ENCODE measurements at places on chromosomes 1 and 21.

- no peak for DNase-seq
Measured at GRCh38 chr21:25459993-25460392, 147.3 kb downstream of the MRPL39 start.

DNA sequence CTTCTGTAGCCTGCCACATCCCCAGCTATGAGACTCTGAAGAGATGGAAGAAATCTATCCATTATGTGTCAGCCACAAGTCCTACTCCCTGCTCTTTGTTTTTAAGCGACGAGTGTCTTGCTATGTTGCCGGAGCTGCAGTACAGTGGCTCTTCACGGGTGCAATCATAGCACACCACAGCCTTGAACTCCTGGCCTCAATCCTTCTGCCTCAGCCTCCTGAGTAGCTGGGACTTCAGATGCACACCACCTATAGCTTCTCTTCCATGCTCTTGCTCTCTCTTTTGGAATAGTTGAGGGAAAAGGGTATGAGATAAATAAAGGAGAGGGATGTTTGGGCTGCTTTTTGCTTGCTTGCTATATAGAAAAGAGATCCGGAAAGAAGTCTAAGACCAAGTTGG is 1.6 kb downstream of the TUFT1 start:
- no peak for DNase-seq

- DNase-seq = no peak
Measured at GRCh38 chr1:93775224-93775623, 93.6 kb upstream of the BCAR3 start.

GRCh38 chr21:42997053-42997452 is 22.7 kb downstream of the PKNOX1 start:
- no peak for DNase-seq

DNA sequence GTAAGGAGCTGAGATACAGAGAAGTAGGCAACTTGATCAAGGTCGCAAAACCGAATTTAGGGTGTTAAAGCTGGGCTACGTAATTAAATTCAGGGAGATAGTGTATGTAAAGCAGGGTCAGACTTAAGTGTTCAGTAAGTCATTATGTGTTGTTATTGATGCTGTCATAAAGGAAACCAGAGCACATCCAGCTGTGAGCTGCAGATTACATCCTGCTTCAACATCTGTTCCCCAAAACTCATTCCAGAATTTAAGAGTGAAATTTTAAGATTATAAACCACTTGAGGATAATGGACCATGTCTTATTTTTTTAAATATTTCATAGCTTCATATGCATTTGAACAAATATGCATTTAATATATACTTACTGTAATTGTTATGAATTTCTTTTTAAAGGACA is 49.7 kb downstream of the IVNS1ABP start:
- no peak for DNase-seq

DNA sequence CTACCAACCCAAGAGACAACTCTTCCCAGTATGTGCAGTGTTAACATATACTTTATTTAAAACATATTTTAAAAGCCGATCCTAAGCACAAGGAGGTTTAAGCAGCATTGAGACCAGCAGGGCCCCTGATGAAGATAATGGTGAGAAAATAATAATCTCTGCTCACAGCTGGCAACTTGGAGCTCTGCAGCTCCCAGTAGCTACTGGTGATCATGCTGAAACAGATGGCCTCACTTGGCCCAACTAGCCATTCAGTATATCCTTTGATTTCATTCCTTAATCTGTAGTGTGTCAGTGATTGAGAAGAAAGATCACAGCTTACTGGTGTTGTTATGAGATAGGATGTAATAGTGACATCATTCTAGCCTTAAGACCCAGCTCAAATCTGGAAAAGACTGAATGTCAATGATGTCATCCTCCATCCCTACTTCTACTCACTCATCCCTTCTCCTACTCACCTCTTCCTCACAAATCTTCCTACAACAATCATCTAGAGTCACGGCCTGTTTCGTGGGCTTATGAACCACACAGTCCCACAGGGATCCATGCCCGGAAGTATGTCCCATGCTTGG is 817.9 kb downstream of the PLA2G4A start:
- DNase-seq = no peak

GRCh38 chr1:173477286-173478093 is at the start of gene PRDX6:
TSS of gene PRDX6 (plus strand) at chr1:173477335. CDS start at chr1:173477398, 63 bp downstream.
- no peak for DNase-seq

- DNase-seq = no peak
Measured at GRCh38 chr1:21344750-21345443, 54.6 kb upstream of the ECE1 start.

DNA sequence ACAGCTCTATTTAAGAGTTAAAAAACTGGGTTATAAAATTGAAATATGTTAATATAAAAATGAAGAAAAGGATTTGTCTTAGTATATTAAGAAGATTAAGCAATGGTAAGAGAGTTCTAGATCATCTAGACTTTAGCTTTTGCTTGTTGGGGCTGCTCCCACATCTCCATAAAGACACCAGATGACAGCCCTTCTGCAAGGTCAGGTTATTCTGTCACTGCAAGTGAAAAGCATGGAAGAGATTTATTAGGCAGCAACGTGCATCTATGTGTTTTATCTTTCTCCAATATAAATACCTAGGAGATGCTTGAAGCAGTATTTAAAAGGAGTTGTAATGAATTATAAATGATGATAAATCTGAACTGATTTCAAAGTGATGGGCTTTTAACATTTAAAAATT is 1560.4 kb downstream of the AMY1C start:
- DNase-seq = no peak

DNA sequence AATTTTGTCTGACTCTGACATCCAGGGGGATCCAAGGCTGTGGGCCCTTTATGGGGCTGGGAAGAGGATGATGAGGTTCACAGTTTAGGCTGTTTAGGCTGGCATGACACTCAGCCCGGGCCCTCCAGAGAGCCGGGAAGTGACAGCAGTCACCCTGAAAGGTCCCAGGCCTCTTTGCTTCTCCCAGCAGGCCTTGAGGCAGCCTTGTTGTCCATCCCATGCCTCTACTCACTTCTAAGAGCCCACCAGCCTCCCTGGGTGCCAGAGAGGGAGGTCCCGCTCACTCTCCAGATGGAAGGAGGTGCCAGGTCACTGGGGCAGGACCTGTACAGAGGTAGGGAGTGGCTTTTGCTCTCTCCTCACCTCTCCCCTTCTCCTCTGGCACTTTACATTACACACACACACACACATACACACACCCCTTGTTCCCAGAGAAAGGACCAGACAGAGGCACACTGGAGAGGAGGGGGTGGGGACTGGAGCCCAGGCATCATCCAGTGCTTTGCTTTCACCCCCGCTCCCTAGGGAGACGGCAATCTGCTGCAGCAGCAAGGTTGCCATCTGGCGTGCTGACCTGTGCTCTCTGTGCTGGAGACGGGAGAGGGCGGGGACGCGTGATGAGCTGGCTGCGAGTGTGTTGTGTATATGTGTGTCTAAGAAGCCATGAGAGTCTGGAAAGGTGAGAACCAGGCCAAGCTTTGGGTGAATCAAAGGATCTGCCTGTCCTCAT is 4.6 kb downstream of the KLHDC8A start:
- no peak for DNase-seq

DNA sequence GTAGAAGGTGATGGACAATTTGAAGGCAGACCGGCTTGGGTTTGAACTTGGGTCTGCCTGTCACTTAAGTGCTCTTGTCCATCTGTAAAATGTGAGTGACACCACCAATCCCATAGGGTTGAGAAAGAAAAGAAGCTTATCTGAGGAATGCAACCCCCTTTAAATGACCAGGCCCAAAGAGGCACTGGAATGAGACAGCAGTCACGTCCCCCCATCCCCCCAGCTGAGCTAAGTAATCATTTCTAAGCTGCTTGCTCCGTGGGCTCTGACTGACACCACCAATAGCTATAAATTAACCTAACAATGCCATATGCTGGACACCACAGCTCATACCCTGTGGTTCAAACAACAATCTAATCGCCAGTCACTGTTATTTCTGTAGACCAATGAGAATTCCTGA is 15.1 kb downstream of the LCA5L start:
- DNase-seq = no peak

GRCh38 chr21:37338671-37339551 is 27.7 kb upstream of the DYRK1A start:
- DNase-seq = no peak

DNA sequence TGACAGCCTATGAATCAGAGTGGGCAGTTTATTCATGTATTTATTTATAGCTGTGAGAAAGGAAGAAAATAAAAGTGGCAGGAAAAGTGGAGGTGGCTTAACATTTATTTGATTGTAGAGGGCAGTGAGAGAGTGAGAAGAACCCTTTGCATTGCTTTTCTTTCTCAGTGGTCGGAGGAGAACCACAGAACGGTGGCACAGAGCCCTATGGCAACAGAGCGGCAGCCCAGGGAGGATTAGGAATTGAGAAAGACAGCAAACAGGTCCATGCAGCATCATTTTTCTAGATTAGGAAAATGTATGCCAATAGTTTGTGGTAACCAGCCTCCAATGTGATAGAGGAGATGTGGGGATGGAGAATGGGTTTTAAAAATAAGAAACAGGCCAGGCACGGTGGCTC is 53.1 kb downstream of the NMNAT2 start:
- no peak for DNase-seq

Data from stimulated activated CD8-positive, alpha-beta memory T cell treated with anti-CD3 and anti-CD28 coated beads, Interleukin-4, amount 100 ng/mL, for 24 hours (primary cell).